Liver (tissue), 10 donors: ENCODE measurements at places on chromosomes 16 and 17. TPM values are rescaled to one million over a fixed set of nuclear protein-coding genes. Genes with fewer than 3 reads are reported as not detected.

- DNase-seq, result no peak
Measured at GRCh38 chr16:88387941-88388627, 5.3 kb downstream of the ZNF469 start.

DNA sequence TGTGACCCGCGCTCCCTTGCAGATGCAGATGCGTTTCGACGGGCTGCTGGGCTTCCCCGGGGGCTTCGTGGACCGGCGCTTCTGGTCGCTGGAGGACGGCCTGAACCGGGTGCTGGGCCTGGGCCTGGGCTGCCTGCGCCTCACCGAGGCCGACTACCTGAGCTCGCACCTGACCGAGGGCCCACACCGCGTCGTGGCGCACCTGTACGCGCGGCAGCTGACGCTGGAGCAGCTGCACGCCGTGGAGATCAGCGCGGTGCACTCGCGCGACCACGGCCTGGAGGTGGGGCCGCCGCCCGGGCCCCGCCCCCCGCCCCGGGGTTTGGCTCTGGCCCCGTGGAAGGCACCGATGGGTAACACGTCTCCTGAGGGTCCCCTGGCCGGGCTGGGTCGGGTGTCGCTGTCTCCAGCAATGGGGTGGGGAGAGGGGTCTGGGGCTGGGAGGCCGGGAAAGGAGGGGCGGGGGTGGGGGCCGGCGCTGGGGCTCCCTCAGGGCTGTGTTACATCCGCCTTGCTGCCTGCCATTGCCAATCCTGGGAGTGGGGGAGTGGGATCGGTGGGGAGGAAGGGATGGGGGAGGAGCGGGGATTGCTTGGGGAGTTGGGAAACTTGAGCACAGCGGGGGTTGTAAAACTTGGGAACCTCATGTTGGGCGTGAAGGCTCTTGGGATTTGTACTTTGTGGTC, 737 bp downstream of the NUDT16L1 start:
- no peak for DNase-seq

GRCh38 chr16:84808826-84809225, 11.0 kb upstream of the CRISPLD2 start:
- DNase-seq, result no peak

DNA sequence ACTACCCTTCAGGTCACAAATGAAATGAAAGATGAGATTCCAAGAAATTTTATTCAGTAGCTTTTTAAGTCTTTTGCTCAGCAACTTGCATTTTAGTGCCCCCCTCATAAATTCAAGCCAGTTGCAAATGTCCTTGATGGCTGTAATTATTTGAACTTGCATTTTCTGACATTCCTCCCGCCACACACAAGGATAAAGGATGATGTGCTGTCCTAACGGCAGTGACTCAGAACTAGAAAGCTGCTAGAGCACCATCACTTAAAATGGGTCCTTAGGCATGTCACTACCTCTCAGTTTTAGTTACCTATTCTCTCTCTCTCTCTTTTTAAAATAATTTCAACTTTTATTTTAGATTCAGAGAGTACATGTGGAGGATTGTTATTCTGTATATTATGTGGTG, 306.7 kb downstream of the CNTNAP4 start:
- no peak for DNase-seq

Gene SULT1A3
- polyA plus RNA-seq, result 12.6 TPM

Gene CRYM
- 6.8 TPM for polyA plus RNA-seq

GRCh38 chr16:68446681-68447652, 1.3 kb downstream of the SMPD3 start:
- DNase-seq, result no peak

Gene CES4A
- 17.1 TPM for polyA plus RNA-seq

DNA sequence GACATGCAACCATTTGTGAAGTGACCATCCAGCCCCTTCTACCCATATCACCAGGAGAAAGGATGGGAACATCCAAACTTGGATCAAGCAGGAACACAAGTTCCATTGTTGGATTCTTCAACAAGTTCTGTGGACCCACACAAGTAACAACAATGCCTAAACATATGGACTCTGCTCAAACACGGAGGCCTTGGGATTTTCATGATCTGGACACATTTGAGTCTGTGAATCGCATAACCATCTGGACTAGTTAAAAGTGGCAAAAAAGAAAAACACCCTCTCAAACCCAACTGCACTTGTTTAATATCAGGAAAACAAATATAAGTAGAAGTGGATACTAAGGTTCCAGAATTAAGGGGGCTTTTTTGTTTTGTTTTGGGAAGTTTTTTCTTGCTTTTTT, 70.8 kb downstream of the TOX3 start:
- no peak for DNase-seq

- DNase-seq, result no peak
Measured at GRCh38 chr17:50347117-50347893, 1.4 kb downstream of the XYLT2 start.

Gene TRAPPC2L
- 22.4 TPM for polyA plus RNA-seq

Gene KRTAP9-4
- polyA plus RNA-seq, result not detected

Gene ITGB4
- polyA plus RNA-seq, result 1.4 TPM

DNA sequence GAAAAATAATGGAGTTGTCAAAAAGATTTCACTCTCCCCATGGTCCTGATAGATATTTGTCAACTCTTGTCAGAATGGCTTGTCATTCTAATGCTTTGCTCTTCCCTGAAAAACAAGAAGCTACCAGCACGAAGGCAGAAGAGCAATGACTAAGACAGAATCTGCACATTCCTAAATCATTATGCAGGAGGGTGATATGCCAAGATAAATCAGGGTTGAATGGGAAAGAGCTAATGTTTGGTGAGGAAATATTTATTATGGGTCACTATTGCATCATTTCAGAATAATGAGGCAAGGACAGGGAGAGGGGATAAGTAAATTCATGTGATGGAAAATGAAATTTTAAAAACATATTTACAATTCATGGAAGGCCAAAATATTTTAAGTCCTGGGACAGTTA, 297.5 kb upstream of the XYLT1 start:
- no peak for DNase-seq

Gene KRTAP4-4
- polyA plus RNA-seq, result not detected

Gene KRT35
- not detected for polyA plus RNA-seq

DNA sequence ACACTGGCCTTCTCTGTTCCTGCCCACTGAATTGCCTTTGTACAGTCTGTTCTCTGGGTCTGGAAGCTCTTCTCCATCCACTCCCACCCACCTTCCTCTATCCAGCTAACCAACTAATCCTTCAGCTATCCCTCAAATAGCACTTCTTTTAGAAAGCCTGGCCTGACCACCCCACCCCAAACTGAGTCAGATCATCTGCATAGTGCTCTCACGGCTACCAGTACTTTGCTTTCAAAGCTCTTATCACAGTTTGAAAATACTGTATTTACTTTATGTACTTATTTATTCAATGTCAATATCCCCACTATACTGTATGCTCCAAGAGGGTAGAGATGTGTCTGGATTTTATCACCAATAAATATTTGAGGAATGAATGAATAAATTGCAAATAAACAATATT, 4.5 kb upstream of the CLDN7 start:
- DNase-seq, result no peak

Gene SEC14L5
- 0.07 TPM for polyA plus RNA-seq

DNA sequence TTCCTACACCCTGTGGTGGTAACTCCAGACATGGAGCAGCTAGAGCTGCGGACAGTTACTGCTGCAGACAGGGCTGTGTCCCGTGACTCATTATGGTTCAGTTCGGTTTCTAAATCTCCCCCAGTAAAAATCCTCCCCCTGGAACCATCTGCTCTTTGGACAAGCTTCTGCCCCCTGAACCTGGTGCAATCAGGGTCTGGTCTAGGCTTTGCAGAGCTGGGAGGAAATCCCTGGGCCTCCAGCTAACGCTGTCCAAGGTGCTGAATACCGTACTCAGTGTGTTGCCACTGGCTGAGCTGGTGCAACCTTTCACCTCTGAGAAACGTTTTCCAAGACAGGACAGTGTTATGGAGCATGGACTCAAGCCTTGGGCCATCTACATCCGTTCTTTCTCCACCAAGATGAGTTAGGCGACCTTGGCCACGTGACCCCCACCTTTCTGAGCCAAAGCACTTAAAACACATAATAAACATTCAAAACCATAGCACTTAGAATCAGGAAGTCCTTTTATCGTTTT, 142.0 kb downstream of the CPPED1 start:
- DNase-seq, result peak; percentile 57

DNA sequence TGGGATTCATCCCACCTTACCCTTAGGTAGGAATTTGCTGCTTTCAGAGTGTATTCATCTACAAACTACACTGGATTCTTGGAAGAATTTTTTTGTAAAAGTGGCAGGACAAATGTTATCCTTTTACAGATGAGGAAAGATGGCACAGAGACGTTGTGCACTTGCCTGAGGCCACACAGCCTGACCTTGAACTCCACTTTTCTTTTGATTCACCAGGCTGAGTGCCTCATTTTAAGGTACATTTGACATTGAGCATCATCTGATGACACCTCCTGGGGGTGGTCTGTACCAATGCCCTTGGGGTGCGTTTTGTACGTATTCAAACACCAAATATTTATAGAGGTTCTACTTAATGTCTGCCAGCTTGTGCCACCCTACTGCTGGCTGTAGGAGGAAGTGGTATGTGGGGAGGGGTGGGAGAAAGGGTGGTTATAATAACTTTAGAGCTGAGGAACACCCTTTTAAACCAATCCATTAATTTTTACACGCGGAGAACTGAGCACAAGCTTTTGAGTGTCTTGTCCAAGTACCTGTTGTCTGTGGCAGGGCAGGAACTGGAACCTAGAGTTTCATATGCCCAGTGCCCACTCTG, 29.1 kb downstream of the HS3ST3B1 start:
- no peak for DNase-seq

Gene PPP1R27
- polyA plus RNA-seq, result 0.31 TPM

DNA sequence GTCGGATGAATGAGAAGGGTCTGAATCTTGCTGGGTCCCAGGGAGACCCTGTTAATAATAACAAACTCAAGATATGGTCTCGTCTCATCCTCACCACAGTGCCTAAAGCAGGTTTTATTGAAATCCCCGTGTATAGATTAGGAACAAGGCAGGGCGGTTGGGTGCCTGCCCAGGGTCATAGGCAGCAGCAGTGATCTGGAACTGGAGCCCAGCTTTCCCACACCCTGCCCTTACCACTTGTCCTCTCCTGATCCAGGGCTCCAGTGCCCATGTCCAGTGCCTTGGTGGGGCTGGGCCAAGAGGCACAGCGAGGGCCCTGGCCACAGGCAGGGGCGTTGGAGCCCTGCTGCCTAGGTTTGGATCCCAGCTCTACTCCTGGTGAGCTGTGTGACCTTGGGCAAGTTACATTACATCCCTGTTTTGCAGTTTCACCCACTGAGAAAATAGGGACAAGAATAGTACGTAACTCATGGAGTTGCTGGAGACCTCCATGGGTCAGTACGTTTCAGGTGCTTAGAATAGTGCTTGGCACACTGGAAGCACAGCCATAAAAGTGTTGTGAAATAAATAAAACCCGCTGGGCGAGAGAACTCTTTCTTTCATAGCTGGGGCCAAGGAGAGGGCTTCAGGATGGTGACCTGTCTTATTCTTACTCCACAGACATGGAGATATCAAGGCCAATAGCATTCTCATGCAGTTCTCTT, 13.9 kb downstream of the SOCS3 start:
- no peak for DNase-seq

Gene VWA3A
- not detected for polyA plus RNA-seq

Gene ALOXE3
- polyA plus RNA-seq, result not detected

Gene SLC9A5
- polyA plus RNA-seq, result 0.09 TPM

- no peak for DNase-seq
Measured at GRCh38 chr16:87695534-87695933, 70.3 kb downstream of the KLHDC4 start.

Gene KRTAP4-6
- polyA plus RNA-seq, result not detected

- no peak for DNase-seq
Measured at GRCh38 chr16:4767872-4768548, 1.0 kb upstream of the ZNF500 start.

Gene MYLK3
- 0.01 TPM for polyA plus RNA-seq

- DNase-seq, result no peak
Measured at GRCh38 chr17:50051082-50051576, 4.8 kb upstream of the ITGA3 start.

Gene TPSB2
- polyA plus RNA-seq, result 12.7 TPM

GRCh38 chr16:79593754-79594153, 6.8 kb downstream of the MAF start:
- DNase-seq, result no peak

Gene MYO15B
- 14.8 TPM for polyA plus RNA-seq

DNA sequence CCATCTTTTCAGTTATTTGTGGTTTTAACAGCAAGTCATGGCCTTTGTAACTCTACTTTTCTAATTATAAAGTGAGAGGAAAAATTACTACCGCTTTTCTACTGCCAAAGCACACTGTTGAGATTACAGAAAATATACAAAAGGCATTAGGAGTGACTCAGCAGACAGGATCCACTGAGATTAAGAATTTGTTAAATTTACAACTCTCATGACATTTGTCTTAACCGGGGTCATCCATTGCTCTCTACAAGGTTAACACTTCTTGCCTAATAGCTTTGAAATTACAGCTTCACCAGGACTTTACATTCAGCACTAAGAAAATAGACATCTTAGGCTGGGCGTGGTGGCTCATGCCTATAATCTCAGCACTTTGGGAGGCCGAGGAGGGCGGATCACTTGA, 93.4 kb downstream of the SSH2 start:
- no peak for DNase-seq

DNA sequence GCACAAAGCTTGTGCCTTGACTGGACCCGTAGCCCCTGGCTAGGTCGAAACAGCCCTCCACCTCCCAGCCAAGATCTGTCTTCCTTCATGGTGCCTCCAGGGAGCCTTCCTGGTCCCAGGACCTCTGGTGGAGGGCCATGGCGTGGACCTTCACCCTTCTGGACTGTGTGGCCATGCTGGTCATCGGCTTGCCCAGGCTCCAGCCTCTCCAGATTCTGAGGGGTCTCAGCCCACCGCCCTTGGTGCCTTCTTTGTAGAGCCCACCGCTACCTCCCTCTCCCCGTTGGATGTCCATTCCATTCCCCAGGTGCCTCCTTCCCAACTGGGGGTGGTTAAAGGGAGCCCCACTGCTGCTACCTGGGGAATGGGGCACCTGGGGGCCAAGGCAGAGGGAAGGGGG, 3.5 kb downstream of the CTRL start:
- no peak for DNase-seq

Gene SPATA22
- not detected for polyA plus RNA-seq

Gene INCA1
- polyA plus RNA-seq, result 0.75 TPM

GRCh38 chr17:47716375-47716774, 16.7 kb upstream of the TBX21 start:
- DNase-seq, result no peak

DNA sequence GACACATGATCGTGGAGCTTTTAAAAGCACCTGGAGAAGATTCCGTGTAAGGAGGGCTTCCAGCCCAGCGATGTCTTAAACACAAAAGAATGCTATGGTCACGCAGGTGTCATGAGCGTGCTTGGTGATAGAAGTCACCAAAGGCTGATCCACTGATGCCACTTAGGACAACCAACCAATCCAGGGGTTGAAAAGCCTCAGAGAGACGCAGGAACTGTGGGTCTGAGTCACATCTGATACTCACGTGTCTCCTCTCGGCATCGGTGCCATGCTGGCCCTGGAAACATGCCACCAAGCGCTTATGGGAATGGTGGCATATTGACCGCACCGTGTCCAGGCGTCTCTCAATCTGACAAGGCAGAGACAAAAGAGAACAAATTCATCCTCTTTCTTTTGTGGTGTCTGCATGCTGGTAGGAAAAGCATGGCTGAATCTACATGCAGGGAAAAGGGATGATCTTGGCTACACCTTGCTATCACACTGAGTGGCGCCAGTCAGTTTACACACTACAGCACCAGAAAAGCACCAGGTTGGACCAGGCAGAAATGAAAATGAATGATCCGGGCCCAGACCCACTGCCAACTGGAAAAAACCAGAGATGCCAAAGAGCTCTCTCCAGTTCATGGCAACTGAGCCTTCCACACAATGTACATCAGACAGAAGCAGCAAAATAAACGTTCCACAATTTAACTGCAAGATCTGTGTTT, 38.0 kb downstream of the ARHGAP17 start:
- no peak for DNase-seq

Gene LGALS9
- polyA plus RNA-seq, result 6.1 TPM

- no peak for DNase-seq
Measured at GRCh38 chr17:73701701-73702100, 57.5 kb upstream of the SDK2 start.
